RKO (cell line): ENCODE measurements at places on chromosomes 7 and 10.

- peak; percentile 2 for DNase-seq
Measured at GRCh38 chr7:42972699-42973500, 40.7 kb downstream of the MRPL32 start.

DNA sequence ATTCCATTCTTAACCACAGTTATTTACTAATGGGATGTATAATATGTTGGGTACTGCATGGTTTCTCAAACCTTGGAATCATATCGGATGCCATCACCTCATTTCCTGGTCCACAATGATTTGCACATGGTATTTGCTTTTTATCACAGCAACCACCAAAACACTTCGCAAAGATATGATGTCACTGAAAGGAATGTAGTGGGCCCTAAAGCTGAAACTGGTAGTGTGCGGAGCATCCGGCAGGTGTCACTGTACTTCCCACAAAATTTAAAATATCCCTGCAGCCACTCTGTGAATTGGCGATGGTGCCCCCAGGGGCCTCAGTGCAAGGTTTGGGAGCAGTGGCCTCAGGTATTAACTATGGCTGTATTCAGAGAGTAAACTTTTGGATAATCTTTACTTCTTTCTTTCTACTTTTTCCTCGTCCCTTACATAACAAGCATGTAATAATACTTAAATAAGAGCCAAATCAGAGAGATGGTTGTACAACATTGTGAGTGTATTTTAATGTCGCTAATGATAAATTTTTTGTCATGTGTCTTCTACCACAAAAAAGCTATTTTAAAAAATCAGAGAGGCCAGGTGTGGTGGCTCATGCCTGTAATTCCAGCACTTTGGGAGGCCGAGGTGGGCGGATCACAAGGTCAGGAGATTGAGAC, 66.2 kb downstream of the FAM241B start:
- peak; percentile 91 for DNase-seq

DNA sequence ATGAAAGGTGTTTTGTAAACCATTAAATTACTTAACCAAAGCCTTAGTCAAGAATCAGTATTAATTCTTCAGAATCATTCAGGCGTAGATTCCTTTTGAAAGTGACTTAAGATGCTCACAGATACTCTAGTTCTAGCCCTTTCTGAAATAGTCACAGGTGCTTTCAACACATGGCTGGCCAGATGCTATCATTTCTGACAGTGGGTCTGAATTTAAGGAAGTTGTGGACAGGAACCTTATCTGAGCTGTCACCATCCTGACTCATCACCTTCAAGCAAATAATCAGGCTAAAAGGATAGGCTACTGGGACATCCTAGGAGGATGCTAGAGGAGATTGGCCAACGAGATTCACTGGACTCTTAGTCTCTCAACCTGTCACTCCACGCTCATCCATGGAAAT, 501.5 kb downstream of the LRMDA start:
- DNase-seq = no peak

- no peak for DNase-seq
Measured at GRCh38 chr7:27053153-27053552, 42.6 kb downstream of the HOXA1 start.

GRCh38 chr10:81414038-81414437, 461.0 kb upstream of the NRG3 start:
- peak; percentile 14 for DNase-seq

GRCh38 chr7:127891854-127892438, 139.3 kb downstream of the LRRC4 start:
- no peak for DNase-seq

- no peak for DNase-seq
Measured at GRCh38 chr7:44212018-44212417, 11.2 kb downstream of the YKT6 start.

DNA sequence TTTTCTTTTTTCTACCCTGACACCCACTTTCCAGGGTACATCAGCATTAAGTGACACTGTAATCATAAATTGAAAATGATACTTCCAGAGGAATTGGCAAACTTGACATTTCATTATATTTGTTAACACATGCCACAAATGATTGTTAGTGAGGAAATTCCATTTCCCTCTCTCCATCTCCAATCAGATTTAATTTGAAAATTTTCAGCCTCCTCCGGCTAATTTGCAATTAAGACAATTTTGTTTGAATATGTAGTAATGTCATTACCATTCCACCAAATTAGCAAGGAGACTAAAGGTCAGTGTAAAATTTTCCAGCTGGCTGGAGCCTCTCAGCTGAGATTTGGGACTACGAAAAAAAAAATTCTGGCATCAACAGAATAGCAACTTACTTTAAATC, 242.7 kb downstream of the FOXP2 start:
- no peak for DNase-seq

- DNase-seq = peak; percentile 68
Measured at GRCh38 chr10:96017191-96017687, 26.1 kb upstream of the CCNJ start.

DNA sequence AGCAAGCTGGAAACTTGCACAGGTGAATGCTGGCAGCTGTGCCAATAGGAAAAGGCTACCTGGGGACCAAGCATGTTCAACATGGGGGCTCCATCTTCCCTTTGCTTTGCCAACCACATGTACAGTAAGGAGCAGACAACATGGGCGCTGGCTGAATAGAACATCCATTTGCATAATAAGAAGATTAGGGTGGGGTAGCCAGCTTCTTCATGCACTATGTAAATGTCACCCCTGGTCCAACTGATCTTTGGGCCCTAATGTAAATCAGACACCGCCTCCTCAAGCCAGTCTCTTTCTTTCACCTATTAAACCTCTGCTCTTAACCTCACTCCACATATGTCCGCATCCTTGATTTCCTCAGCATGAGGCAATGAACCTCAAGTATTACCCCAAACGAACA, 26.0 kb downstream of the MRPS24 start:
- no peak for DNase-seq

- no peak for DNase-seq
Measured at GRCh38 chr10:71284544-71285179, 34.4 kb upstream of the SLC29A3 start.

DNA sequence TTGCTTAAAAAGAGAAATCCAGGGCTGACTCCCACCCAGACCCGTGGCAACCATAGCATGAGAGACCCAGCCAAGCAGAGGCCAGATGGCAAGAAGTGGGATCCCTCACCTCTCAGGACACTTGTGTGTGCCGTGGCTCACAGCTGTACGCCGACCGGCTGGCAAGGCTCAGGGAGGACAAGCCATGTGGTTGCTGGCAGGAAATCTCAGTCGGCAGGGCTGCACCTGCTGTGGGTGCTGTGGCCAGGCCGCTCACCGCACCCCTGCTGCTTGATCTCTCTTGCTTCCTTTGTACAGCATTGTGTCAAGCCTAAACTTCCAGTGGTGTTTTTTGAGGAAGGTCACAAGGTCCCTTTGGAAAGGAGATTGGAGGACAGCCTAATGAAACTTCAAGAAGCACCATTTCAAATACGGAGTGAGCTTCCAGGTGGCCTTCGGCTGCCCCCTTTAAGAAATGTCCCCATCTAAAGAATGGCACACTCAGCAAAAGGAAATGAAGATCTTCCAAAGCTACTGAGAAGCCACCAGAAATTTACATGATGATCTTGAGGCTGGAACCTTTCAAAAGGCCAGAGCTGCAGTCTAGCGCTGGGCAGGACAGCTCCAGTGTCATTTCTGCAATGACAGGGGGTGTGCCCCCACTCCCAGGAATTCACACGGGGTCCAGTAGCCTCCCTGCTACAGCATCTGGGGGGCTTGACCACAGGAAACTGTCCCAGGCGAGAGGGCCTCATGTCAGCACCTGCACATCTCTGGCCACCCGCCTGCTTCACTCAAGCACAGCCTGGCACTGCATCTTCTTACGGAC, 409.0 kb upstream of the MGMT start:
- no peak for DNase-seq

GRCh38 chr10:102674566-102674965, 30.3 kb downstream of the TRIM8 start:
- DNase-seq = no peak
